DMS53 (cell line): ENCODE measurements at places on chromosomes 11 and 22.

DNA sequence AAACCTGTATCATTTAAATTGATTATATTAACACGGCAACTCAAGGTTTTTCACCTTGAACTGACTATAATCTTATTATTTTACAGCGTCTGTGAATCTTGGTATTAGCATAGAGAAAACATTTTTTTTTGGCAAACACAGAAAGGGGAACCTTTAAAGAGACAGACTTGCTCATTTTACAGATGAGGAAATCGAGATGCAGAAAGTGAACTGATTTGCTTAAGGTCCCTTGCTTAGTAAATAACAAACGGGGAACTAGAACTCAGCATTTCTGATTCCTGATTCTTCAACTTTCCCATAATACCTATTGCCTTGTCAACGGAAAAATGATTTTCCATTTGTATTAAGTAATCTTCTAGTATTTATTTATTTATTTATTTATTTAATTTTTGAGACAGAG, 33.2 kb upstream of the CECR2 start:
- no peak for DNase-seq

DNA sequence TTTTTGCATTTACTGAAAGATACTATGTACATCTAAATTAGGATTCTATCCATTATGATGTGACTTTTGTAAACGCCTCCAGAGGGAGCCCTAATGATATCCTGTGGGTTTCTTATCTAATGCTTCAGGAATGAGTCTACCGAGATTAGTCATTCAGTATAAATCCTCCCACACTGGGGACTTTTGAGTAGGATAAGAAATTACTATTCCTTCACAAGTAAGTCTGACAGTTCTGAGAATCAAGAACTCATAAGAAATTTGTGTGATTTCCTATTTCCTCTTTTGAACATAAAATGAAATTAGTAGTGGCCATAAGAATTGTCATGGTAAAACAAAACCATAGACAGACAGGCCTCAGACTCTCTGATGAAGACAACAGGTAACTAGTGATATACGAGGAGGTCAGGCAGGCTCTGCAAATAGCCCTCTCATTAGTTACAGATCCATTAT, 10.0 kb upstream of the OR5M1 start:
- peak; percentile 74 for DNase-seq

DNA sequence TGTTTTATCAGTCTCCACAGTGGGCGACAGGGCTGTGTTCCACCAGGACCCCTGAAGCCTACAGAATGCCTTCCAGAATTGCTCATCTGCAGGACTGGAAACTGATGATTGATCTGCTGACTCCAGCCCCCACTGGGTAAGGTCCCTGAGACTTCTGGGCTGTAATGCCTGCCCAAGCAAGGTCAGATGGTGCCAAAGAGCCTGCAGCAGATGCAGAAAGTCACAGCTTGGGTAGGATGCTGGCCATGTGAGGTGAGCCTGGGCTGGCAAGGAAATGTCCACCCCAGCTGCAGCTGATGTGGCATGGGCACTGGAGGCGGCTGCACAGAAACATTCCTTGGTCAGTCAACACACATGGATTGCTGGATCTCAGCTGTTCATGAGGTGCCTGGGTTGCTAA, 30.9 kb downstream of the LRRC32 start:
- no peak for DNase-seq

DNA sequence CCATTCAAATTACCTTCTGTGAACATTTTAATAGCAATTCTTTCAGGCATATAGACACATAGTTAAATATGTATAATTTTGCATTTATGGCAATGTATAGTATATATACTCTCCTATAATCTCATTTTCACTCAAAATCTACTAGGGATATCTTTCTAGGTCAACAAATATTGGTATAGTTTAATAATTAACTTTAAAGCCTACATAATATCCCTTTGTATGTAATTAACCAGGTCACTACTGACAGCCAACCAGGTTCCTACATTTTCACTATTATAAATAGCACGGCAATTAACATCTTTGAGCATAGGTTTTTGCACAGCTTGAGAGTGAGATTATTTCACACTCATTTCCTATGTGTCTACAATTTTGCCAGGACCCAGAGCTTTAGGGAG, 15.8 kb downstream of the OR2AG2 start:
- peak; percentile 36 for DNase-seq

DNA sequence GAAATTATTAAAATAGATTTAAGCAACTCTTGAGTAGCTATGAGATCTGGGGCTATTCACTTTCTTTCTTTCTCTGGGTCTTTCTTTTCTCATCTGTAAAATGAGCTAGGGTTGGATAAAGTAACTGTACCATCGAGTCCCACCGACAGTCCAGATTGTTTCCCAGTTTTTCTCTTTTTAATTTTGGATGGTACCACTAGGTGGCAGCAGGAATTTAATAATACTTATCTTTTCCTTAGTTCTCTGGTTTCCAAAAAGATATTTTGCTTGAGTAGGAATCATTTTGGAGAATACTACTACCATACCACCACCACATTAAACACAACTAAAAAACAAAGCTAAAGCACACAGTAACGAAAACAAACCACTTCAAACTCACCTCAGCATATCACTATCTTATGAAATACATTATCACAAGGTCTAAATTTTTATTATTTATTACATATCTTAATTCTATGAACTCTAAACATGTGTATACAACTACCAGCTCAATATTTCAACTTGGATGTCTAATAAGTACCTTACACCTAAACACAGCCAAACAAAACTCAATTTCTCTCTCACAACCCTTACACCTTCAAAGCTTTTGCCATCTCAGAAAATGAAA, 584.0 kb downstream of the KCNA4 start:
- peak; percentile 54 for DNase-seq

GRCh38 chr11:130711193-130711592, 205.1 kb downstream of the SNX19 start:
- DNase-seq, result no peak

GRCh38 chr11:794766-795633, 3.1 kb downstream of the SLC25A22 start:
- no peak for DNase-seq

DNA sequence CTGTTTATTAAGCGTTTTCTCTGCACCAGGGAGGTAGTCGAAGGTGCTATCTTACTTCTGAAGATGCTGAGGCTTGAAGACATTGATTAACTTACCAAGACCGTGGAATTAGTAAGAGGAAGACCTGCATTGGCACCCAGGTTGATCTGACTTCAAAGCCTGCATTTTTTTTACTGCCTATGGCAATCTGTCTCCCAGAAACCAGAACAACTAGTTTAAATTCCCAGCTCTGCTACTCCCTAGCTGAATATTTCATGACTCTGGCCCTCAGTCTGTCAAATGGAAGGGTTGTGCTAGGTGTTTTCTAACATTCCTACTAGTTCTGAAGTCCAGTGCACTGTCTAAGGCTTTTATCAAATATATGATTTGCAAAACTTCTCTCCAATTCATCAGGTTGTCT, 52.0 kb upstream of the GRAMD1B start:
- DNase-seq, result no peak

GRCh38 chr11:19938169-19938856, 222.0 kb downstream of the DBX1 start:
- peak; percentile 77 for DNase-seq

- DNase-seq, result no peak
Observed at GRCh38 chr11:118193910-118194566, 17.6 kb upstream of the SCN2B start.

GRCh38 chr11:34667810-34668582, 47.1 kb downstream of the EHF start:
- peak; percentile 95 for DNase-seq

DNA sequence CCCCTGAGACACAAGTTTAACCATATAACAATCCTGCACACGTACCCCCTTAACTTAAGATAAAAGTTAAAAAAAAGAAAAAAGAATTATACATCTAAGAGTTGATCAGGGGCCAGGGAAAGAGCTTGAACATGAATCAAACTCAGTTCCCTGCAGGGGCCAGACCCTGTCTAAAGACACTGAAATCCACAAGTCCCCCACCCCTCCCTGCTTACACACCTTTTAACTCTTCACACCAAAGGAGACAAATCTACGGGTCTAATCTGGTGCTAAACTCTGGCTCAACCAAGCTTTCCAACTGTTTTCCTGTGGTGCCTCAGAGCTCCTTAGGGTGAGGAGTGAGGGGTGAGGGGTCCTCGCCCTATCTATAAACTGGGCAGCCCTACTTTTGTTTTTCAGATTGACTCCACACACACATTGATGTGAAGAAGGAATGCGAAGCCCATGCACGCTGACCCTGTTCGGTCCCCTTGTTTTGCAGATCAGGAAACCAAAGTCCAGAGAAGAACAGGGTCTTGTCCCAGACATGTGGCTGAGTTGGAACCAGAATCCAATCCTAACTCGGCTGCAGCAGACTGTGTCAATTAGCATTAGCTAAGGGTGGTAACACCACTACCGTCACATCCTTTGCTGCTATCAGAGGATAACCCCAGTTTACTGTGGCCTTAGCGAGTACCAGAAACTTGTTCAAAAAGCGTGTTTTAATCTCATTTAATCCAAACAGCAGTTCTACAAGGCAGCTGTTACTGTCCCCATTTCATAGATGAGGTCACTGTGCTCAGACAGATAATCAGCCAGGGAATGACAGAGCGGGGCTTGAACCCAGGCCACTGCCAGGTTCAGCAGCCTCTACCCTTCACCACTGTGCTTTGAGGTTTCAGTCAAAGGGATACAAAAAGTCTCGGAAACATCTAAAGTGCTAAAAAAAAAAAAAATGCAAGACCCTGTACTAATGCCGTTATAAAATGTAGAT, 145.2 kb upstream of the SYT13 start:
- no peak for DNase-seq

DNA sequence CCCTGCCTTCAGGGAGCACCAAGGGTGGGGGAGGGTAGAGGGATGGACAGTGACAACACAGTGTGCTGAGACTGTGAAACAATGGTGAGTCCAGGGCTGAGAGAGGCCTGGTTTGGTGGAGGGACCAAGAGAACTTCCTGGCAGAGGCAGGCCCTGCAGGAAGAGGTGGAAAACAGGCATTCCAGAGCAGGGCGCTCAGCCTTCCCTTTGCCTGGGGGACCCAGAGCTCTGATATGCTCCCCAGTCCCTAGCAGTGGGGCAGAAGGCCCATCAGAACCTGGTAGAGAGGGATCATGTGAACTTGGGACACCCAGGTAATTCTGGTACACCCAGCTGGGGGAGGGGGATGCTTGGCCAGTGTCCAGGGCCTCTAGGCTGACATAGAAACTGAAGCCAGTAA, 17.2 kb upstream of the UVRAG start:
- no peak for DNase-seq

DNA sequence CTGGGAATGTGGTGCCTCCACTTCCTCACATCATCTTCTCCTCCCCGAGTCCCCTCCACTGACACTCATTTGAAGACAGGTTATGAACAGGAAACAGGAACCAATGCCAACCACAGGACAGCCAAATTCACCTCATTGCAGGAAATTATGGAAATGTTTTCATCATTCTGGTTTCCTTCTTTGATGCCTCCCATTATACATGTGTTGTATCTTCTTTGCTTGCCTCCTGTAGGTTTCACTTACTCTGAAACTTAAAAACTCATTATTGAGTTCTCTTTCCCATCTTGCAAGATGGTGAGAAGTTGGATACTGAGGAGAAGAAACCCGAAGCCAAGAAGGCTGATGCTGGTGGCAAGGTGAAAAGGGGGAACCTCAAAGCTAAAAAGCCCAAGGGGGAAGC, 108.5 kb downstream of the PHF21B start:
- DNase-seq, result peak; percentile 30
